Stimulated activated CD4-positive, alpha-beta T cell treated with anti-CD3 and anti-CD28 coated beads, TNF-alpha, amount 100 ng/mL, for 48 hours (primary cell): ENCODE measurements at places on chromosomes 6 and 20.

- DNase-seq = no peak
Measured at GRCh38 chr20:34907616-34908469, 31.4 kb downstream of the ACSS2 start.

DNA sequence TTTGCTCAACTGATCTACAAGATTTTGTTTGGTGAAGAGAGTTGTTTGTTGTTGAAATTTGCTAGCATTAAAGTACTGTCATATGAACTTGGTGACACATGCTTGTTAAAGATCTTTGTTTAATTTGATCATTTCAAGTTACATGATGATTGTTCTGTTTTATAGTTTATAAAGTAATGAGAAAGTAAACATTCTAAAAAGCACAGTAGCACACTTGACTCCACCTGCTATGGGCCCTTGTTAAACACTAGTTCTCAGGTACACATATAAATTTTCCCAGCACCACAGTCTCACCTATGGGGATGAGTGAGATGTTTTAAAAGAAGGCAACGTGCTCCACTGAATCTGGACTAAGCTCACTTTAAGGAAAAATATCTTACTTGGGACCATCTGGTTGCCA is 14.1 kb downstream of the MCHR2 start:
- no peak for DNase-seq

DNA sequence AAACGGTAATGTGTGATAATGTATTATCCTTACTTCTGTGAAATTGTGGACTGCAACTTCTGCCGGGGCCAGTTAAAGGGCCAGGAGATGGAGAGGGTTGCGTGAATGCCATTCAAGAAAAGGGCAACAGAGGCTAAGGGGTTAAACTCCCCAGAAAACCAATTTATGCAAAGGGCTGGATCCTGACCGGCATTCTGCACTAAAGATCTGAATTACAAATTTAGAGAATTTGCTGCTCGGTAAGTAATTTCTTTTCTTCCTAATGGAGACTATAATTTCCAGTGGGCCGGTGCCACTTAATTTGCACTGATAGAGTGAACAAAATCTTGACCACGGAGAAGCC is 130.1 kb downstream of the BCAS1 start:
- no peak for DNase-seq

- no peak for DNase-seq
Measured at GRCh38 chr20:18571578-18571977, 4.3 kb downstream of the SMIM26 start.

GRCh38 chr6:116286773-116287358 is 7.1 kb upstream of the TSPYL1 start:
- no peak for DNase-seq

DNA sequence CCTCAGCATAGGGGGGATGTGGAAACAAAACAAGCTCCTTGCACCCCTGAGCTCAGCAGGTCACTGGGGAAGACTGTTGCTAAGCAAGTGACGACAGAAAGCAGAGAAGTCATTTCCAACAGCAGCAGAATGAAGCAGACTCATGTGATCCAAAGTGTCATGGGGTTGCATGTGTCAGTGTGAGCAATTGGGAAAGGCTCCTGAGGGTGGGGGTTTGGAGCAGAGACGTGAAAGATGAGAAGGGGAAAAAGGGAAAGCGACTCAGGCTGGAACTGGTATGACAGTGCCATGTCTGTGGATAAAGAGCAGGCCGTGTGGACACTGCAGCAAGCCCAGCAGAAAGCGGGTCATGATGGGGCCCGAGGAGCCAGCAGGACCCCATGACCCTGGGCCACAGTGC is 363.9 kb downstream of the PREX1 start:
- no peak for DNase-seq
